ENCODE measurements at places on chromosomes 1 and 21. TPM values are rescaled to one million over a fixed set of nuclear protein-coding genes. Genes with fewer than 3 reads are reported as not detected.

Gene CACNA1E
- 0.08 TPM for total RNA-seq

DNA sequence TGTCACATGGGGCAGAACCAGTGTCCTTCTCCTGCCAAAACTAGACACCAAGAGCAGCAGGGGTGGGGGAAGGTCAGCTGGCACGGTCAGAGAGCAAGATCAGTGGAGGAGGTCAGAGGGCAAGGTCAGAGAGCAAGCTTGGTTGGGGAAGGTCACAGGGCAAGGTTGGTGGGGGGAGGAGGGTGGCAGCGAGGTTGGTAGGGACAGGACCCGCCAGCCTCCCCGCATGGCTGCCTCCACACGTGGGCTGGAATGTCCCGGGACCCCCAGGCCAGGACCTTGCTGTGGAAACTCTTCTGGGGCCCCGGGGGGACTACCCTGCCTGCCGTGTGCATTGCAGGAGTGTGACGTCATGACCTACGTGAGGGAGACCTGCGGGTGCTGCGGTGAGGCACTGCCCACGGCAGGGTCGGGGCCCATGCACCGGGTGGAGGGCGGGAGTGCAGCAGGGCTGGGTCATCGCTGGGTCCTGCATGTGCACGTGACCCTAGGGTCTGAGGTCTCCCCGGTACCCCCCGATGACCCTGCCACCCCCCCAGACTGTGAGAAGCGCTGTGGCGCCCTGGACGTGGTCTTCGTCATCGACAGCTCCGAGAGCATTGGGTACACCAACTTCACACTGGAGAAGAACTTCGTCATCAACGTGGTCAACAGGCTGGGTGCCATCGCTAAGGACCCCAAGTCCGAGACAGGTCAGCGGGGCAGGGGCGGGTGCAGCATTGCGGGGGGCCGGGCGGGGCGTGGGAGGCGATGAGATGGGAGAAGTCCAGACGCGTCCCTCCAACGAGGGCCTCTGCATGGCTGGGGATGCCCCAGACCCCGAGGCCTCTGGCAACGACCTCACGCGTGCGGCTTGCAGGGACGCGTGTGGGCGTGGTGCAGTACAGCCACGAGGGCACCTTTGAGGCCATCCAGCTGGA, 27.3 kb downstream of the COL6A2 start:
- peak; percentile 55 for DNase-seq

DNA sequence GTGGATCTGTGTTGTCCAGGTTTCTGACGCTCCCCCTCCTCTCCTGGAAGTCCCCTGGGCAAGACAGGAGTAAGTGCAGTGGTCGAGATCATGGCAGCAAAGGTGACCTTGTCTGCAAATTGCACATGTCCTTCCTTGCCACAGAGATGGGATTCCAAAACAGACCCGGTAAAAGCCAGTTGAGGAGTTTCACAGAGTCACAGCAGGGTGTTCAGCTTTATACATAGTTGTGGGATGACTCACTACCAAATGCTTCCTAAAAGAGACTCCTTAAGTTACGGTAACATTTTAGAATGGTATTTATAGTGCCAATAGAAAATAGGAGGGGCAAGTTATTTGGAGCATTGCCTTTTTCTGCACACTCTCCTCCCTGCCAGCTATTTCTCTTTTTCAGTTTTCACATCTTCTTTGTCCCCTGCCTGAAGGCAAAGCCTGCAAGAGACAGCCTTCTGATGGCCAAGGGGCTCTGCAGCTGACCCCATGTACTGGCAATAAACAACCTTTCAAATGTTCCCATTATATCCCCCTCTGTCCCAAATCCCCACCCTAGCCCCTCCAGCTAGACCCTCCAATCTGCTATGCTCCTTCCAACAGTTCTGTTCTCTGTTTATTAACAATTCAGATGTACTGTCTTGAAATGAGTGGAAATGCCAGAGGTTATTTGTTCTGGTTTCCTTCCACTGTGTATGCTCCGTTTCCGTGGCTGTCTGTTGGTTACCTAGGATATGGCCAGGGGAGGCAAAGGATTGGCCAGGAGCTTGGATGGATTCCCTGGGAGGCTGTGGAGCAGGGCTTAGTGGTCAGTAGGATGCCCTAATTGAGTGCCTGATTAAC, 115.0 kb downstream of the TGFB2 start:
- no peak for DNase-seq

Gene LCE3D
- not detected for total RNA-seq

- DNase-seq = no peak
Measured at GRCh38 chr1:85816606-85817005, 108.4 kb upstream of the ZNHIT6 start.

Gene TMEM52
- 11.3 TPM for total RNA-seq
